Occipital lobe (tissue), 3 donors: ENCODE measurements at places on chromosomes 6 and 20. TPM values are rescaled to one million over a fixed set of nuclear protein-coding genes. Genes with fewer than 3 reads are reported as not detected.

The TBC1D20 gene
- total RNA-seq = 15.4 TPM

The TINAG gene
- total RNA-seq = 0.16 TPM

The TUBE1 gene
- total RNA-seq = 42.1 TPM

The WFDC12 gene
- total RNA-seq = not detected

The SLC35A1 gene
- total RNA-seq = 27.1 TPM

The RBPJL gene
- not detected for total RNA-seq

The ADGRF5 gene
- total RNA-seq = 8.0 TPM

The TRIM31 gene
- total RNA-seq = not detected

The PDE10A gene
- total RNA-seq = 62.7 TPM

The C6orf132 gene
- total RNA-seq = not detected

DNA sequence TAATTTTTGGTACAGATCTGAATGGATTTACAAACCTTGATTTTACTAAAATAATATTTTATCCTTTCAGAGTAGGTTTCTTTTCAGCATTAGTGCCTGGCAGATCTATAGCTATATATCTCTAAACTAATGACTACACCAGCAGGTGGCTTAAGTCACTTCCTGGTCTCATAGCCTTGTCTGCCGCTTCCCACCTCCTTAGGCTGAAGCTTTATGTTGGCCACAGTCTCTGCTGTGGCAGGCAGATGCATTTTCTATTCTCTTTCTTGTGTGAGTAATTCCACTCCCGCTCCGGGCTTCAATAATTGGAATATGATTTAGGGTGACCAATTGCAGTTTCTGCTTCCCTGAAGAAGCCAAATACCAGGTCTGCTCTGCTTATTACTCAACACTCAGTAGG lies 226.8 kb upstream of the HS3ST5 start:
- no peak for DNase-seq

- no peak for DNase-seq
These were observed 60.3 kb downstream of the RGS17 start for GRCh38 chr6:153070756-153071155.

GRCh38 chr6:31768363-31769257 lies 6.2 kb downstream of the SAPCD1 start:
- no peak for DNase-seq

DNA sequence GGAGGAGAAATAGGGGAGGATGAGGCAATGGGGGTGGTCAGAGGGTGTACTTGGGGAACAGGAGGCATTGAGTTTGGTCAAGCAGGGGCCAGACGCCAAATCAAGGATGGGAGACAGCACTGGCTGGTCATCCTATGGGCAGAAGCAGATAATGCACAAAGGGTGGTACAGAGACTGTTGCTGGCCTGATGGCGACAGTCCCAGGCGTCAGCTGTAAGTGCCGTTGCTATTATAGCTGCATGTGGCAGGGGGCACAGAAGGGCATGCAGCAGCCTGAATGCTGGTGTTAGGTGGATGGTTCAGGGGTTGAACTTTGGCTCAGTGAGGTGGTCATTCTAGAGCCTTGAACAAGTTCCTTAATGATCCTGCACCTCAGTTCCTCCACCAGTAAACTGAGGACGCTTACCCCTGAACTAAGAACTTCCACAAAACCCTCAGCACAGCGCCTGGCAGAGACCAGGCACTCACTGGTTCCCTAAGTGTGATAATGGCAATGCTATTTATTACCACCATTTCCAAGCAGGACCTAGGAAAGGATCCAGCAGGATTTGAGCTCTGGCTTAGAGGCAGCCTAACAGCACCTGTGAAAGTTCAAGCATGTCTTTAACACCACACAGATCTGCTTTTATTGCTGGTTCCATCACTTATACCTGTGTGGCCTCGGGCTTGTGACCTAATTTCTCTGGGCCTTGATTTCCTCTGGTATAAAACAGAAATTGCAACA lies 162.7 kb downstream of the INSM1 start:
- peak; percentile 3 for DNase-seq

GRCh38 chr20:17500271-17500670 lies 30.9 kb downstream of the BFSP1 start:
- DNase-seq = no peak

DNA sequence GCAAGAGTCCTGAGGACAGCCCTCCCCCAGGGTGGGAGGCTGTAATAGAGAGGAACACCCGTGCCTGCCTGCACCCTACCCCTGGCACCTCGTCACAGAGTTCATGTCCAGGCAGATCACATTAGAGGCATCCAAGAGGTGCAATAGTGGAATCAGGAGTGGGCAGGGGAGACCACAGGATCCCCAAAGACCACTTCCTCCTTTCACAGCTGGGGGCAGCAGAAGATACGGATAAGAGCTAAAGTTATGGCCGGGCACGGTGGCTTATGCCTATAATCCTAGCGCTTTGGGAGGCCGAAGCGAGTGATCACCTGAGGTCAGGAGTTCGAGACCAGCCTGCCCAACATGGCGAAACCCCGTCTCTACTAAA lies 1.5 kb upstream of the CAPN11 start:
- no peak for DNase-seq

GRCh38 chr6:105819745-105820144 lies 266.4 kb upstream of the PRDM1 start:
- DNase-seq = no peak

GRCh38 chr6:88380618-88381288 lies 214.6 kb upstream of the CNR1 start:
- no peak for DNase-seq

DNA sequence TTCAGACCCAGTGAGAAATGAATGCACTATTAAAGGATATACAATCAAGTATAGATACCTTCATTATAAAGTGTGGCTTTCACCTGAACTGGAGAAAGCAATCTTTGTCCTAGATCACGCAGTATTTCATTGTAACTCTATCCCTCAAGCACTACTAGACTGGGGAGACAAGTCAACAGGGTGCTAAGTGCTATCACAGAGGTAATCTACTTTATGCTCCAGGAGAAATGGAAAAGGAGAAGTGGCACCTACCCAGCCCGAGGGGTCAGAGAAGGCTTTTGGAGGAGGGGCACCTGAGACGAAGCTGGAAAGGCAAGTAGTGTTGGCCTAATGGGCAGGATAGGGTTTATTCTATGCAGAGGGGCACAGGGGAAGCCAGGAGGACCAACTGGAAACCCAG lies 17.1 kb downstream of the ZHX3 start:
- no peak for DNase-seq

DNA sequence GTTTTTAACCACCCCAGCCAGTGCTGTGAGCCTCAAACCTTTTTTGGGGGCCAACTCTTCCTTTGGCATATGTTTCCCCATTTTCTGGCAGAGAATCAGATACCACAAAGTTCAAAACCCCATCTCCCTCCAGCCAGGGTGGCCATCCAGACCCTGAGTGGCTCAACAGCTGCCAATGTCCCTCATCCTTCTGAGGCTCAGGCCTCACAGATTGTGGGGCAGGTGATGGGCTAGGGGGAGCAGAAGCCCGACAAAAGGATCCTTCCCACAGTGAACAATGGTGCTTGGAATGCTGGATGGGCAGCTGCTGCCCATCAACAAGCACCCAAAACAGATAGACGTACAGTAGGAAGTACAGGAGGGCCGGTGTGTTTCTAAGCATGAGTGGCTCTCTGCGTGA lies 42.6 kb upstream of the IL17A start:
- no peak for DNase-seq

DNA sequence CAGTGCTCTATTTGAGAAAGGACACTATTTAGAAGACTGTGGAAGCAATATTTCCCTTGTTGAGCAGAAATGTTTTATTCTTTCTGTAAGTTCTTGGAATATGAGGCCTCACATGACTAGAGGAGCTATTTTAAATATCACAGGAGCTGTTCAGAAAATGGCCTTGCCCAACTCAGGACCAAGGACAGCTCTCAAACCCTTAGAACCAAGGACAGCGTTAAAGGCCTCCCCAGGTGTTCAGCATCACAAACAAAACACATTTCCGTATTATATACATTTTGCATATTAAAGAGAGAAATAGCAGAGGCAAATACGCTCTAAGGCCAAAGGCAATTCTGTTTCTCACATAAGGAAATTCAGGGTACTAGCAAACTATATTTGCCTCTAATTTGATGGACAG lies 631.4 kb downstream of the CDH26 start:
- DNase-seq = no peak

DNA sequence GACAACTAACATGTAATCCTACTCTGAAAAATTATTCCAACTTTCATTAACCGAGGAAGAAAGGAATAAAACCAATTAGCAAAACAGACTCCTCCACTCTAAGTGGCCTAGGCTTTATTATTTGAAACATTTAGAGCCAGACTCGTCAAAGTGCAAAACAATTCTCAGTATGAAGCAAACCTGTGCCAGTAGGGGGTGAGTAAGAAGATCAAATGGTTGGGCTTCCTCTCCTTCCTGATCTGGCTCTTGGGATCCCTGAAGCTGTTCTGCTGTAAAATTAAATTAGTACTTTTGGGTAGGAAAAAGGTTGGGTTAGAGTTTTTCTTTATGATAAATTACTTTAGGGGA lies 177.6 kb upstream of the MAN1A1 start:
- no peak for DNase-seq

- no peak for DNase-seq
These were observed 7.4 kb upstream of the CD24 start for GRCh38 chr6:106981926-106982325.

- DNase-seq = no peak
These were observed 356.9 kb downstream of the KIF16B start for GRCh38 chr20:16216227-16216913.

DNA sequence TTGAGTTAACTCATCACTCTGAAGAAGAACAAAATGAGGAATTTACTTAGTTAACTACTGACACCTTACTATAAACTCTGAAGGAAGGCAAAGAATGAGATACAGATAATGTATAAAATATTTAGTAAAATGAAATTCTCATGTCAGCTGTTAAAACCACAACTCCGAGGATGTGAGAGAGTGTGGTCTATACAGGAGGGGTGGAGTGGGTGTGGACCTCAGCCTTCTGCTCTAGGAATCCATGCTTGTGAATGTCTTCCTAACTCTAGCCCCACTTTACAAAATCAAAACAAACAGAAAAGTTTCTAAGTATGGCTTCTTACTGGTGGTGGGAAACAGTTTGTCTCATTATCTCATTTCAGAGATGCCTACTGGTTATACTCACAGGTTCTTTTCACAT lies 14.2 kb downstream of the PPP1R14C start:
- no peak for DNase-seq

DNA sequence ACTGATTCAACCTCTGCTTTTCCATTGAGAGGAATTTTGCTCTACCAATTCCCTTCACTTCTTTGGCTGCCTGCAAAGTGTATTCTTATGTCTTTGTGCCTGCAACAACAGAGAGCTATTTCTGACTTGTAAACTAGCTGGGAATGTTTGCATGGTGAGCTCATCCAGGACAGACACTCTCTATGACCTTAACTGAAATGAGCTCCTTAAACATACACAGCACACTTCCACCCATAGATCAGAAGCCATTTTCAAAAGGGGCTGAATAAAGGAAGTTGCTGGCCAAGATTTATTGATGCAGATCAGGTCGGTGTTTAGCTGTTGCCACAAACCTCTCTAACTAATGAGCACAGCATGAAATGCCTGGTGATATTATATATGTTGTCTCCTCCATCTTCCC lies 377.7 kb downstream of the BTBD9 start:
- DNase-seq = no peak

DNA sequence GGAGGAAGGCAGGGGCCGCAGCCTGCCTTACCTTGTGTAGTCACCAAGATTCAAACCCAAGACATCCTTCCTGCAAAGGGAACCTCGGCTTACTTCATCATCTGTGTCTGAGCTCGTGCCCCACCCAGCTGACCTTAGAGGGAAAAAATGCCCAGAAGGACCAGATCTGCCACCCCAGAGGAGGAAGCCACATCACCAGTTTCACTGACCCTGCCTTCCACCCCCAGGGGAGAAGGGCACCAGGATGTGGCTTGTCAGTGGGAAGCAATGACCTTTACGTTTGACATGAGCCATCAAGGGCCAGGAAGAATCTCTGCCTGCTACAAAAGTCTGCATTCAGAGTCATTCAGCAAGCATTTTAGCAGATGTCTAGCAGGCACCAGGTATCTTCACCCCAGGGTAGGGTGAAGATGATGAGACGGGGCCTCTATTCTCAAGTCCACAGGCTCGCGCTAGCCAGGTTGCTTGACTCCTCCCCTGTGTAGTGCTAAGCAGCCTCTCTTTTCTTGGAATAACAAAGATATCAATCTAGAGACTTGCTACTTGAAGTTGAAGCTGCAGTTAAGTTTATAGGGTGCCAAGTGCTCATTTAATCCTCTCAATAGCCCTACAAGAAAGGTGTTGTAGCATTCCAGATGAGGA lies 28.1 kb downstream of the HM13 start:
- no peak for DNase-seq

DNA sequence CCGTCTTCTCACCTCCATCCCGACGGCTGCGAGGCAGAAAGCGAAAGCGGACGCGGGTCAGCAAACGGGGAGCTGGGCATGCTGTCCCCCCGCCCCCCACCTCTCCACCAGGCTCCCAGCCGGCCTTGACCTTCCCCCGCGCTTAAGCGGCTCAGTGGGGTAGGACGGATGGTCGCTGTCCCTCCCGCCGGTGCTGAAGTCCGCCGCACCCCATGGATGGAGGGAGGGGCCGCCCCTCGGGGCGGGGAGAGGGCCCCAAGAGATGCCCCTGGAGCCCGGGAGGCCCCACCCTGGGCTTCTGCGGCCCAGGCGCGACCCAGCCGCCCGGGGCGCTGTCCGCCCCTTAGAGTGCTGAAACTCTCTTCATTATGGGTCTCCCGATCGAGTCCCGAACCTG lies at the start of gene KCNB1:
KCNB1 (minus strand) TSS at position 48 of the 397 bp plus-strand sequence. CDS start 188 bp downstream, outside the sequence.
- no peak for DNase-seq

DNA sequence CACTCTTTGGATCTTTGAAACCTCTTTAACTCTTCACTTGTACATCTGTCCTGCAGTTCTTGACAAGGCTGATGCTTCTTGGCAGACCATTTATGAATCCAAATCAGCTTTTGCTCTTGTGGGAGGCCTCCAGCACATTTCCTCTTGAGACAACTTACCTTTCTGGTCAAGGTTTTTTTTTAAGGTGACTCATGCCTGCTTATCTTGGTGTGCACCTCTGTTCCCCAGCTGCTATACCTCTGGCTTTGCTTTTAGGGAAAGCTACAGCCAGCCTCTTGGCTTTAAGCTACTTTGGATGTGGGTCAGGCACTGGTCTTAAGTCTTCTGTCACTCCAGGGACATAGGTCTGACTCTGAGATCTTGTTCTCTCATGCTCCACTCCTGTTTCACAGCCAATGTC lies 106.5 kb downstream of the PHF3 start:
- no peak for DNase-seq

DNA sequence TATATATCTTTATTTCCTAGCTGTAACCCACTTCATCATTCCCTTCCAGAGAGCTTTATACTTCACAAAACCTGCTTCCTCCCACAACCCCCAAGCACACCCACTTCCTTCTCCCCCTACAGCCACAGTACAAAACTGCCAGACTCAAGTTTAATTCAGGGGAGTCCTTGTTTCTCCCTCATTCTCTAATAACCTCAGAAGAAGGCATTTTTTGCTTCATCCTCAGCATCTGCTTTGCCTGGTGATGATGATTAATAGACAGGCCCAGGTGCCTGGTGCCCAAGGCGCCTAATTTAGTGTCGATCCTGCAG lies 414.3 kb downstream of the KIF16B start:
- no peak for DNase-seq
